ENCODE measurements at places on chromosomes 12 and 14.
A peak's percentile ranks its signal among the peaks of the same experiment; 100 is the strongest.

DNA sequence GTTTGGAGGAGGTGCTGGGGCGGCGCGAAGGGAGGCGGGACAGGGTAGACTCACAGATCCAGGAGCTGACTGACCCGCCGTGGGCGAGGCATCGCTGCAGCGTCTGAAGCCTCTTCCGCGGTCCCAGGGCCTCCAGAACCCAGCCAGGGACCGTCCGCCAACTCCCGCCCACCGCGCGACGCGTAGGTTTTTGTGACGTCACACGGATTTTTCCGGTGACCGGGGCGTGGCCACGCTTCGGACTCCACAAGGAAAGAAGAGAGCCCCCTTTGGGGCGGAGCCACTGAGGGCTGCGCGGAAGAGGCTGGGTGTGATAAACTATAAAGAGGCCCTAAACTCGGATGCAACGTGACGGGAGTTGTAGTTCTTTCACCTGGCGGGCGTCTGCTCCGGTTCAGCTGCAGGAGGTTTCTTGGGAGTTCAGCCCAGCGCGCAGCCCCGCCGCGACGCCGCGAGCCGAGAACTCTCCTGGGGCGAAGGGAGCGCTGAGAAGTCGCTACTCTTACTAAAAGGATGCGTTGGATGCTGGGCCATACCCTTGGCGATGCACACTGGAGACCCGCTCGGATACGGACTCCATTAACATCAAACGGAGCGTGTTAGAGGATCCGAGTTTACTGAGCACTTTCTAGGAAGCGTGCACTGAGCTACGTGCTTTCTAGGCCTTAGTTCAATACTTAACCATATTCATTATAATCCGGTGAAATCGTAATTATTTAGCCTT is at the start of gene AMN1:
TSS of gene AMN1 (minus strand) at position 105 of the 724 bp plus-strand sequence. CDS start at position 92, 13 bp downstream.
- DNase-seq = peak; percentile 100

DNA sequence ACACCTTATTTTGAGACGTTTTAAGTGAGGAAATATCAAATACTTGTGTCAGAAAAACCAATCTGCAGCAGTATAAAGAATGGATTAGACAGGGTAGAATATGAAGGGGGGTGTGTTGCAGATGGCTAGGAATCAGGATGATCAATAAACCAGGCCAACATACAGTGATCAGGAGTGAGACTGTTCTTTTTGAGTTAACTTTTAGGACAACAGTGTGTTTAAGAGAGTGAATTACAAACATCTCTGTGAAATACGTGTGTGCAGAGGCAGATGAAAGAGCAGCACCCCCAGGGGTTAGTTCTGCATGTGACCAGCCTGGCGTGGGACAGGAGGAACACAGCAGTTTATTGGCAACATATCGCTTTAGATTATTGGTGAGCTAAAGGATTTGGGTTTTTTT is 10.6 kb upstream of the NRDE2 start:
- DNase-seq = peak; percentile 29

DNA sequence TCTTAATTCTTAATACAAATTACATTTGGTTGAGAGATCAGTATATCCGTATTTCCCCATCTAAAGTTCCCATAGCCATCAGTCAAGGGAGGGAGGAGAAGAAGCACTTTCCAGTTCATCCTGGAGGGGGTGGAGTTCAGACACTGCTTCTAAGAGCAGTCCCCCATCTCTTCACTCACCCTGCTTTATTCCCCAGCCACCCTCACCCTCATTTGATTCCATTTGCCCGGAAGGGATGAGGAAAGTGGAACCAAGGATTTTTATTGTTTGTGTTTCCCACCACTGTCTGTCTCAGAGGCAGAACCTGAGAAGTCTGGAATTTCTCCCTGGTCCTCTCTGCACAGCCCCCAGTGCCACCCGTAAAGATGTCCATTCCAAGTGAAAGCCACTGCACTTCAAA is 134.2 kb upstream of the HIF1A start:
- peak; percentile 12 for DNase-seq

- no peak for DNase-seq
Measured at GRCh38 chr14:59206892-59207291, 18.4 kb downstream of the DAAM1 start.

DNA sequence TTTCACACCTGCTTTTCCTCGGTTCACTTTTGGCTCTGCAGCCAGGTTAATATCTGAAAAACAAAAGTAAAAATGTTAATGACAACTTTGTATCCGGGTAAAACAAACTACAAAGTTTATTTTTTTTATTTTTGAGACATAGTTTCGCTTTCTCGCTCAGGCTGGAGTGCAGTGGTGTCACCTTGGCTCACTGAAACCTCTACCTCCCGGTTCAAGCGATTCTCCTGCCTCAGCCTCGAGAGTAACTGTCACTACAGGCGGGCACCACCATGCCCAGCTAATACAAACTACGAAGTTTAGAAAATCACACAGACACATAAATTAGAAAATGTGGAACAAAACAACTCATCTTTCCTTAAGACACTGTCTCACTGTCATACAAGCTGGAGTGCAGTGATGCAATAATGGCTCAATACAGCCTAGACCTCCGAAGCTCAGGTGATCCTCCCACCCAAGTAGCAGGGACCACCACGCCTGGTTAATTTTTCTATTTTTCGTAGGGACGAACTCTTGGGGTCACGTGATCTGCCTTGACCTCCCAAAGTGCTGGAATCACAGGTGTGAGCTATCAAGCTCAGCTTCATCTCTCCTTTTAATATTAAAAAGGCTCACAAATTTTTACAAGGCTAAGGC is 38.1 kb downstream of the HNRNPC start:
- DNase-seq = no peak

- DNase-seq = no peak
Measured at GRCh38 chr12:1220127-1221092, 229.4 kb downstream of the ERC1 start.

GRCh38 chr12:92624236-92624635 is 78.6 kb upstream of the PLEKHG7 start:
- peak; percentile 97 for DNase-seq

GRCh38 chr12:78483767-78484315 is 380.7 kb upstream of the SYT1 start:
- DNase-seq = no peak

DNA sequence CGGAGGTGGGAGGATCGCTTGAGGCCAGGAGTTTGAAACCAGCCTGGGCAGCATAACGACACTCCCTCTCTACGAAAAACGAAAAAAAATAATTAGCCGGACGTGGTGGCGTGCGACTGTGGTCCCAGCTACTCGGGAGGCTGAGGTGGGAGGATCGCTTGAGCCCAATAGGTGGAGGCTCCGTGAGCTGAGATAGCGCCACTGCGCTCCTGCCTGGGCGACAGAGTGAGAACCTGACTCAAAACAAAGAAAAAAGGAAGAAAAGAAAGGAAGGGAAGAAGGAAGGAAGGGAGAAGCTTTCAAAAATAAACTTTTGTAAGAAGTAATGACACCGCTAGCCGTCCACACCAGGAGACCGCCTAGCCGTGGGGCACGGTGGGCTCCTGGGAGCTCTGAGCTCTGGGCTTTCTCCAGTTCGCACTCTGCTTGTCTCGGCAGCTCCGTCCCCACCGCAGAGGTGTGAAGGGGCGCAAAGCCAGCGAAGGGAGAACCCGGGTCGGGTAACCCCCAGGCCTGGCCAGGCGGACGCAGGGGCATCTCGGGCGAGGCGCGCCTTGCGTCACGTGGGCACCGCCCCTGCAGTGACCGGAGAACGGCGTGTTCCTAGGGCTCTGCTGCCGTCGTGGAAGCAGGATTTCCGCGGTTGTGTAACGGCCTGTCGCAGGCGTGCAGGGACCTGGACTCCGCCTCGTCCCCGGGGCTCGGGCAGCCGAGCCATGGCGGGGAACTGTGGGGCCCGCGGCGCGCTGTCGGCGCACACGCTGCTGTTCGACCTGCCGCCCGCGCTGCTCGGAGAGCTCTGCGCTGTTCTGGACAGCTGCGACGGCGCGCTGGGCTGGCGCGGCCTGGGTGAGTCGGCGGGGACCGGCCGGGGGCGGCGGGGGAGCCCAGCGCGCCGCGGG is at the start of gene IRAK3:
TSS of gene IRAK3 (plus strand) at position 631 of the 902 bp plus-strand sequence. CDS start at position 717, 86 bp downstream.
- DNase-seq = peak; percentile 34

GRCh38 chr12:23006413-23006812 is 381.4 kb downstream of the ETNK1 start:
- no peak for DNase-seq

GRCh38 chr12:18479256-18479655 is 217.9 kb downstream of the PIK3C2G start:
- DNase-seq = no peak

GRCh38 chr14:39360316-39360715 is 71.9 kb downstream of the FBXO33 start:
- no peak for DNase-seq

GRCh38 chr14:22448905-22449599 is 140.0 kb downstream of the DAD1 start:
- no peak for DNase-seq

DNA sequence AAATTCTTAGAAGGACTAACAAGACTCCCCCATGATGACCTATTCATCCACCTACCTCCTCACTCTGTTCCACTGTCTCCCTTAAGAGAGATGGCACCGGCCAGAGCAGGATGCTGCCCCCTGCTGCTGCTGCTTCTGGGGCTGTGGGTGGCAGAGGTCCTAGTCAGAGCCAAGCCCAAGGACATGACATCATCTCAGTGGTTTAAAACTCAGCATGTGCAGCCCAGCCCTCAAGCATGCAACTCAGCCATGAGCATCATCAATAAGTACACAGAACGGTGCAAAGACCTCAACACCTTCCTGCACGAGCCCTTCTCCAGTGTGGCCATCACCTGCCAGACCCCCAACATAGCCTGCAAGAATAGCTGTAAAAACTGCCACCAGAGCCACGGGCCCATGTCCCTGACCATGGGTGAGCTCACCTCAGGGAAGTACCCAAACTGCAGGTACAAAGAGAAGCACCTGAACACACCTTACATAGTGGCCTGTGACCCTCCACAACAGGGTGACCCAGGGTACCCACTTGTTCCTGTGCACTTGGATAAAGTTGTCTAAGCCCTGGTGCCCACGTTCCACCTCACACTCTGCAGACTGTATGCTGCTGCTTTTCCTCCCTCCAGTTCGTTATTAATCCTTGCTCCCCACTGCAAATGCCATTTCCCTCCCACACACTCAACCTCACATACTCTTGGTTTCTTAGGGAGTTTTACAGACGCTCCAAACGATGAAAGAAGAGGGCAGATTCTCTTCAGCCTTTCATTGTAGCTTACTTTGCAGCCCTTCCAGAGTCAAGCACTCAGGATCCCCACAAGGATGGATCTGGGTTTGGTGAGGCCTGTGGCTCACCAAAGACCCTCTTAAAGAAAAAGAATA is at the start of gene RNASE8:
TSS of gene RNASE8 (plus strand) at position 20 of the 873 bp plus-strand sequence. CDS start at position 91, 71 bp downstream.
- DNase-seq = peak; percentile 20

- no peak for DNase-seq
Measured at GRCh38 chr12:47207829-47208248, 128.1 kb upstream of the AMIGO2 start.

DNA sequence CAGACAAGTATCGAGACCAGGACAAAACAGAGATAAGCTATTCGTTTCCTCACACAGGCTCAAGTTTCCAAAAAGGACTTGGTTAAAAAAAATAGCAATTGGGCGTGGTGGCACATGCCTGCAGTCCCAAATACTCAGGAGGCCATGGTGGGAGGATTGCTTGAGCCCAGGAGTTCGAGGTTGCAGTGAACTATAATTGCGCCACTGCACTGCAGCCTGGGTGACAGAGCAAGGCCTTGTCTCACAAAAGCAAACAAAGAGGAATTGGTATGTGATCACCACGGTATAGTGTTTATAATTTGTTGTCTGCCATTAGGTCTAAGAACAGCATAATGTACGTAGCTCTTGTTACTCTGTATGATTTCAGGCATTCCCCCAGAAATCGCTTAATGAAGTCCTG is 175.3 kb downstream of the DERA start:
- DNase-seq = no peak

GRCh38 chr12:49748800-49749199 is 7.4 kb downstream of the TMBIM6 start:
- DNase-seq = no peak

GRCh38 chr12:4197922-4198763 is 75.4 kb upstream of the CCND2 start:
- no peak for DNase-seq
